A172 (cell line): ENCODE measurements at places on chromosomes 3 and 15. TPM values are rescaled to one million over a fixed set of nuclear protein-coding genes. Genes with fewer than 3 reads are reported as not detected.

DNA sequence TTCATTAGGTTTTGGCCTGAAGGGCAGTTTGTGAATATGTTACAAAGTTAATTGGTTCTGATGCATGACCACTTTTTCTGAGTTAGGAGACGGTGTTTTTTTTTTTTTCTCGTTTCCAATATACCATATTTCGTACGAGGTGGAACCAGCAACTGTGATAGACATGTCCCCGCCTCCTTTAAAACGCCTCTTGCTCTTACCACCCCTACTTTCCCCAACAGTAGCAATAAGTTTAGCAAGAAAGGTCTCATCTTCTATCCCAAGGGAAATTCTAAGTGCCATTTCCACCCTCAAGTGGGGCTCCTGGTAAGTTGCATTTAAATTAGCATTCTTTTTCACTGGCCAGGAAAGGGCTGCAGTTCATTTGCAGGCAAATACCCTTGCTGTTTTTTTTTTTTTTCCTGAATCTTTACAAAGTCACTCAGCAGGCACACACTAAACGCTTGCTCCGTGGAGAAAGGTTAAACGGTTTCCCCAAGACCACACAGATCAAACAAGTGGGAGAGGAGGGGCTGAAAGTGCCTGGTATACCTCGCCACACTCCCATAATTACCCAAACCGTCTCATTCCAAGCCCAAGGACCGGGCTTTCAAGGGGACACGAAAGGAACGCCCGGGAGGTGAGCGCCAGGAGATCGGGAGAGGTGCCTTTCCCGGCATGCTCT is 39.5 kb upstream of the MGA start:
- DNase-seq, result peak; percentile 13

- no peak for DNase-seq
Observed at GRCh38 chr3:81173514-81173913, 587.9 kb downstream of the GBE1 start.

DNA sequence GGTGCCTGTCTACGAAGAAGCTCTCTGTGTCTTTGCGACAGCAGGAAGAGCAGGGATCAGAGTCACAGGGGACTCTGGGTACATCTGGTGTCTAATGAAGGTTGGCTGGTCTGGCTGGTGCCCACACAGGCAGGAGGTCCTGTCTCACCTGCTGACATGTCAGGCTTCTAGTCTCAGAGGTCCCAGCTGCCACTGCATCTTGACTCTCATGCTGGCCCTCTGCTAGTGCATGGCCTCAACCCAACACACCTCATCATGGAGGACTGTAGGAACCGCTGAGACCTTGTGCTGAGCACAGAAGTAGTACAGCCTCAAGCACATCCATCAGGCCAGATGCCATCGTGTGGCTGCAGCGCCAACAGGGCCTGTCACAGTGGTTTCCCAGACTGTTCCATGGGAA is 206.1 kb upstream of the NR2F2 start:
- no peak for DNase-seq

DNA sequence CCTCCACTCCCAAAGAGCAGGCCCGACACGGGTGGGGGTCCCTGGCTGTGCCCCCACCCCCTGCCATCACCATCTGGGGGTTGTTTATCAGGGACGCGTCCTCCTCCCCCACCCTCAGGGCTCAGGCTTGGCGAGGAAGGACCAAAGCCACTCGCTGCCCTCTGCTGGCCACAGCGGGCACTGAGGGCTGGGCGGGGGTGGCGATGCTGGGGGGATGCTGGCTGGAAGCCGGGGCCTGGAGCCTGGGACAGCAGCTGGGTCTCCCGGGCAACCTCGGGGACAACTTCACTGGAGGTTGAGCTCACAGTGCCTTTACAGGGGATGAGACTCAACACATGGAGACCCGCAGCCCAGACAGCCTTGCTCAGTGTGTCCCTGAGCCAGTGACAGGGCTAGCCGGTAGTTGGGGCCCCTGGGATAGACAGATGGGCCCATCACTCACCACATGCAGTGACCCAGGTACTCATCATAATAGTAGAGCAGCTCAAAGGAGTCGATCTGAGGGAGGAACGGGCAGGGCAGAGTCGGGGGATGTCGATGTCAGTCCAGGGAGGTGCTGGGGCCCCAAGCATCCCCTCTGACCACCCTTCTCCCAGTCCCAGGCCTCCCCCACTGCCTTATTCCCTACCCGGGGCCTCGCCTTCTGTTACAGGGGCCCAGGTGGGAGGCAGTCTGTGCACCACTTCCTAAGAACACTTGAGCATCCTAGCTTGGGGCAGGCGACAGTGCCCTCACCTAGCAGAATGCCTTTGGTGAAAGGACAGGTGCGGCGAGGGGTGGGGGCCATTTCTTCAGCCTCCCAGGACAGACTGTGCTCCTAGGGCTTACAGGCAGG is 5.9 kb upstream of the CALML4 start:
- no peak for DNase-seq

DNA sequence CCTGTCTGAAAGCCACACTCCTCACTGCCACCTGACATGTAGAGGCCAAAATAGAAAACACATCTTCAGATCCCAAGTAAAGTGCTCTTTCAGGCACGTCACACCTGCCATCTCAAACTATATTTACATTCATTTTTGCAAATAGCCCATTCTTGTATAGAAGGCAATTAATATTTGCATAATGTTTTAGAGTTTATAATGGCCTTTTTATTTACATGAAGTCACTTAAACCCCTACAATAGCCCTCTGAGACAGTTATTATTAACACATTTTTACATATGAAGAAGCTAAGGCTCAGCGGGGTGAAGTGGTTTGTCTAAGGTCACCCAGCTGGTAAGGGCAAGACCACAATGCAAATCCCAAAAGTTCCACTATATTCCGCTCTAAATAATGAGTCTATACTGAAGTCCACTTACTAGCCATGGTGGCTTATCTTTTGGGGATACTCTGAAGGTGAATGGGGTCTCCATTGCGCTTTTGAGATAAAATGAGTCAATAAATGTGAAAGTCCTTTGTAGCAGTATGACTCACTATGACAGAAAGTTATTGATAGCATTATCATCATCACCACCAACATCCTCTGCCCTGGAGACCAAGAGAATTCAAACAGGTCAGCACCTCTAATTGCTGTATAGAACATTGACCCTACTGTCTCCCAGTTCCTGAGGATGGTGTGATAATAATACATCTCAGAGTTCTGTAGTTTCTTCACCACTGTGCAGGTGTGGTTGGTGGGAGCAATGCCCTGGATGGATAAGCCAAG is 155.9 kb upstream of the BCL6 start:
- no peak for DNase-seq

DNA sequence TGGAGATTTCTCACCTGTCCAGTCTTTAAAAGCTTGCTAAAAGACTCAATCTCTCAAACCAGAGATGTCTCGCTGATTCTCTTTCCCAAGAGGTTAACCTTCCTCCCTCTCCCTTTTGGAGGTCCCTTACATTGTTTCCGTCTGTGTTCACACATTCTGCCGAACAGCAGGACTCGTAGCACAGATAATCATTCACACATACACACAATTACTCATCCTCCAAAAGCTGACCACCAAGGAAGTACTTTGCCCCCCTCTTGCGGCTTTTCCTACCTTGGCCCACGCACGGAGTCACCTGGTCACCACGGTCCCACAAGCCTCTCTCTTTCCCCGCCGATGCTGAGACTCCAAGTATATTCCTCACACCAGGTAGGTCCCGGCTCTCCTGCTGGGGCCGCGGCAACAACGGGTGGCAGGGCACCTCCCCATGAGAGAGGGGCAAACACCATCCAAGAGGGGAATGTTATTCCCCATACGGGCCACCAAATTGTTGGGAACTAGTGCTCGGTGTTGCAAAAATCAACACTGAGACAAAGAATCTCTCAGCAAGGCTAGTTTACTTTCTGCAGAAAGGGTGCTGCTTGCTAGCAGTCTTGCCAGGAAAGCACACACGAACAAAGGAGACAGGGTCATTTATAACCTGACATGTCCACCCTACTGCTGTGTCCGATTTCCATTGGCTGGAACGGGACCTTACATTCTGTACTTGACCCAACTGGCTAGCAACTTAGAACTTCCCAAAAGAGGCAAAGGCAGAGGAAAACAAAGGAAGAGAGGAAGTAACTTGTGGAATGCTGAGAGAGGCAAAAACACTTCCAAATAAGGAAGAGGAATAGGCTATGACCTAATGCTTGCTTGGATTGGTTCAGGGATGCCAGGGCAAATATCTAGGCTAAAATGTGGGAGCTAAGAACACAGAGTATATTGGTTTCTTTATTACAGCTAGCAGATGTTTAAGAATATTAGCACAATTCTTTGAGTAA is 102.1 kb upstream of the NECTIN3 start:
- no peak for DNase-seq

DNA sequence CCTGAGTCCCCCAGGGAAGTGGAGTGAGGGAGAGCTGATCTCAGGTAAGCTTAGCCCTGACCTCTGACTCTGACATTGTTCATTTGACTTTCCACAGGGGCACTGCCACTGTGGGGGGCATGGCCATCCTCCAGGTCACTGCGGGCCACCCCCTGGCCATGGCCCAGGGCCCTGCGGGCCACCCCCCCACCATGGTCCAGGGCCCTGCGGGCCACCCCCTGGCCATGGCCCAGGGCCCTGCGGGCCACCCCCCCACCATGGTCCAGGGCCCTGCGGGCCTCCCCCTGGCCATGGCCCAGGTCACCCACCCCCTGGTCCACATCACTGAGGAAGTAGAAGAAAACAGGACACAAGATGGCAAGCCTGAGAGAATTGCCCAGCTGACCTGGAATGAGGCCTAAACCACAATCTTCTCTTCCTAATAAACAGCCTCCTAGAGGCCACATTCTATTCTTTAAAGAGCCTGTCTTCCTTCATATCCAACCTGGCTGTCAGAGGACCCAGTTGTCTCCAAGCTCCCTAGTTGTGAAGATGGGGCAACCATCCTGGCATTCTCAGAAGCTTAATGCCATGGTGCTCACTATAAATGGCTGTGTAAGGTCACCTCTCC is 1.9 kb upstream of the DISP2 start:
- no peak for DNase-seq

DNA sequence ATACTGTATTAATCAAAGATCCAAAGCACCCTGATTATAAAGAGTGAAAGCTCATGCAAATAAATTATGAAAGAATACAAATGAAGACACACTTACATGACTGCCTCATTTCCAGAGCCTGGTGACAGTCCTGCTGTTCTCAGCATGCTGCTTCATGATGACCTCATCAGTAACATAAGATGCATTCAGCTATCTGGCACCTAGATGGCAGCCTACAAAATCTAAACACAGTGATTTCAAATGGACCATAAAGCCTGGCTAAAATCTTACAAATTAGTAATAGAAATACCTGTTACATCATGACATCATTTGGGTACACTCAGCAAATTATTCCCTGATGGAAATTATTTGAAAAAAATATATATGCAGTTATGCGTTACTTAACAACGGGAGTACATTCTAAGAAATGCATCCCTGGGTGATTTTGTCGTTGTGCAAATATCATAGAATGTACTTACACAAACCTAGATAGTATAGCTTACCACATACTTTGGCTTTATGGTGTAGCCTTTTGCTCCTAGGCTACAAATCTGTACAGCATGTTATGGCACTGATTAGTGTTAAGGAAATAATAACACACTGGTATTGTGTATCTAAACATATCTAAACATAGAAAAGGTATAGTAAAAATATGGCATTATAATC is 207.2 kb downstream of the EPHA3 start:
- no peak for DNase-seq

DNA sequence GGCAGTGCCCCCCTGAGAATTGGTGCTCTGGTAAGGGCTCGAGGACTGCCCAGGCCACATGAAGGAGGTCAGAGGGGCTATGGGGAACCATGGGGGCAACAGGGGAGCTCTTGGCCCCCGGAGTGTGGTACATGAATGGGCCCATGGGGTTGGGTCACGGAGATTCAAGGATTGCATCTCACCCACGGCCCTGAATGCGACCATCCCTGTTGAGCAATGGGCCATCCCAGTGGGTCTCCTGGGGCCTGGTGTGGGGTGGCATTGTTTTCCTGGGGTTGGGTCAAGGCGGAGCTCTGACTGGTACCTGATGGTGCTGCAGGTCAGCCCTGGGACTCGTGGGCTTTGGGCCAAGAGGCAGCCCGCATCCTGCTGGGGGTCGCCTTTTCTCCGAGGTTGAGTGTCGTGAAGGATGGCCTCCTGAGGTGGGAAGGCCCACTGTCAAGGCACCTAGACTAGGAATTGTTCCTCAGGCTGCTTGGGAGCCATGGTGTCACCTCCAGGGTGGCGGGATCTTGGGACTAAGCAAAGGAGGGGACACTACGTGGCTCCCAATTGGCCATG is 198.3 kb downstream of the UBE3A start:
- no peak for DNase-seq

DNA sequence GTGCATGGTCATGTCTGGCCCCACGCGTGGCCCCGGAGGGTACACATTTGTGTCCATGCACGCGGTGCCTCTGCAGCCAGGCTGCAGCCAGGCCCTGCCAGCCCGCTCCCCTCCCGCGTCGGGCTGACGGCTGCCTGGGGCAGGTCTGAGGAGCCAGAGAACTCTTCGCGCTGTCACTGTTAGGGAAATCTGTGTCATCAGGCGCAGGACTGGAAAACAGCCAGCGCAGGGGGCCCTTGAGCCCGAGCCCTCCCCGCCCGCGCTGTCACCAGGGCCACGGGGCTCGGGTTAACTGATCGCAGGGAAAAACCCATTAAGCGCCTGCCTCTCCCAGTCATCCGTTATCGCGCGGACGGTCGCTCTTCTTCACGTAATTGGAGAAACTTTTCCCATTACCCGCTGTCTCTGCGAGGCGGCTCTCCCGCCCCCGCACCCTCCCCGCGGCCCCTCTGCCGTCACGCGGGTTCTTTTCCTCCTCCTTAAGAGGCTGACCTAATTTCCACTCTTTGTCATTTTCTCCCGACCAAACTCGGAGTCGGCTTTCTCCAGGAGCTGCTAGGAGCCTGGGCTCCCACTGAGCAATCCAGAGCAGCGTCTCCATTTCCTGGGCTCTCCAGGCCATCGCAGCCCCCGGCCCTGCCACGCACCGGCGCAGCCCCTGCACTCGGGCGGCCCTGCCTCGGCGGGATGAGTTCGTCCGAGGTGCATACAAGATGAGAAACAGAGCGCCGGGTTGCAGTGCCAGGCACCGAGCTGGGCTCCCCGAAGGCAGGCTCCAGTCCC is 57.5 kb upstream of the PRR23E start:
- no peak for DNase-seq

GRCh38 chr3:120821426-120821825 is 78.9 kb downstream of the GTF2E1 start:
- DNase-seq, result no peak

GRCh38 chr3:99957151-99957796 is 139.6 kb downstream of the CMSS1 start:
- no peak for DNase-seq

DNA sequence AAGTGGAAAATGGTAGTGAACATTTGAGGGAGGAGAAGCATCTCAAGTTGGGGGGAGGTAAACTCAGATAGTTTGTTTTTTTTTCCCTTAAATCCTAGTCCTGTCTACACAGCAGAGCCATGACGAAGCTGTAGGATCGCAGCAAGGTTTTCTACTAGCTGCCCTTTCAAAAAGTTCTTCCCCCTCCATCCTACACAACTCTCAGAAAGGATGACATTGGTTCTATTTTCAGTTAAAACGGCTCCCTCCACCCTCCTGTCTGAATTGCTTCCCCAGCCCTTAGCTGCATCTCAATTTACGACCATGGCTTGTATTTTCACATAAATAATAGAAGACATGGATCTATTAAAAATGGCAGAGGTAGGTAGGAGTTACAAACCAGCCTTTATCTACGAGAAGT is 2.2 kb downstream of the HOMER2 start:
- no peak for DNase-seq

- no peak for DNase-seq
Observed at GRCh38 chr3:14404186-14404585, 1.8 kb downstream of the SLC6A6 start.

GRCh38 chr3:186246941-186247340 is 115.1 kb downstream of the DGKG start:
- DNase-seq, result no peak

The IGSF10 gene
- total RNA-seq, result 0.31 and 1.3 TPM in 2 replicates

The FBXO40 gene
- 0.09 TPM in 1 of 2 replicates, not detected in the other for total RNA-seq

The PLAAT1 gene
- 7.5 and 29.3 TPM in 2 replicates for total RNA-seq

The CRYGS gene
- total RNA-seq, result 0.24 and 0.31 TPM in 2 replicates

The CCDC39 gene
- total RNA-seq, result 0.22 TPM in 1 of 2 replicates, not detected in the other
